ENCODE measurements at places on chromosomes 4 and X.

- DNase-seq = no peak
Observed at GRCh38 chrX:118215346-118215745, 98.7 kb upstream of the KLHL13 start.

DNA sequence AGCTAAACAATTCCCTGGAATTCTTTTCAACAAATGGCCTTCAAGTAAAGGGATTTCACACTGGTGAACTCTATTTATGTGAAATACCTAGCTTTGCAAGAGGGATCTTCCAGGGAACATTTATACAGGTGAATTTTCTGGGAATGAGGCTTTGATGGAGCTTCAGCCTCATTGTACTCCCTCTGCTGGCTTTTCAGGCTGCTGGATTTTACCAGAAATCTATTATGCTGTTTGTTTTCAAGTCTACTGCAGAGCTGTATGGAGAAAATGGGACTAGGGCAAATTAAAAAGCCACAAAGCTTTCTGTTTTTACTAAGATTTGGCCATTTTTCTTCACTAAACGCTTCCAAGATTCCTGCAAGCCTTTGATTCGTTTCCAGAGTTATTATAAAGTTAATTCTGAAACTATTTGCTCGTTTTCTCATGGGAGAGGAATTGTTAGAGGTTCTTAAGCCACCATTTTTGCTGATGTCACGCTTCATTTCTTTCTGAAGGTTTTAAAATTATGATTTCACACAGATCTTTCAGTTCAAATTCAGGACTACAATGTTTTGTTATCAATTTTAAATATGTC, 31.6 kb downstream of the KDM6A start:
- no peak for DNase-seq

DNA sequence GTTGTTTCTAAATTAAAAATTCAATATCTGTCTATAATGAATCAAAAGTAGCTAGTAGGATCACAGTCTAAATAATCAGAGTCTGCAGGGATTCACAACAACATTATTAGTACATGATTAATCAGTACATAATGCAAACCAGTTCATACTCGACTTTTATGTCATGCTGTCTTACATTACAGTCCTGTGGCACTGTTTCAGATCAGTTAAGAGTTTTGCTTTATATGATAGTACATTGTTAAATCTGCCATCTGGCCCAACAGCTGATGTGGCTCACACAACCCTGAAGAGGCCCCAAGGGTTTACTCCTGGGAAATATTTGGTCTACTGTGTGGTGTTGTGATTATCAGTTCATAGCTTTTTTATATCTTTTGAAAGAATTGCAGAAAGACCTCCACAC, 247.1 kb upstream of the ETNPPL start:
- no peak for DNase-seq

GRCh38 chr4:82753725-82754410, 44.7 kb downstream of the SCD5 start:
- peak; percentile 29 for DNase-seq

GRCh38 chr4:10697086-10697485, 12.5 kb upstream of the CLNK start:
- DNase-seq = peak; percentile 64

DNA sequence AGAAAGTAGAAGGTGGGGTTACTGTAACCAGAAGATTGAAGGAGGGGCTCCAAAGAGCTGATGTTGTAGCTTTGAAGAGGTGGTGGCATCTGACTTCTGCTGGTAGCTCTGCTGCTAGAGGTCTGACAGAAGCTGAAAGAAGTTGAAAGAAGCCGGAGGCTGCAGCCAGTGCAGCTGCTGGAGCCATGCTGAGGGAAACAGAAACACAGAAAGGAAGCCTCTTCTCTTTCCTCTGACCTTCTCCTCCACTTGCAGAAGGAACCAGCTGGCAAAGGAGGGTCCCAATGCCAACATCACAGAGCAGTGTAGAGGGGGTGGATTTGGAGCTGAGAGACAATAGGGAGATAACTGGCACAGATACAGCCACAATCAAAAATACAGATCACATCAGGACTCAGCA, 89.3 kb upstream of the HHIP start:
- DNase-seq = no peak

DNA sequence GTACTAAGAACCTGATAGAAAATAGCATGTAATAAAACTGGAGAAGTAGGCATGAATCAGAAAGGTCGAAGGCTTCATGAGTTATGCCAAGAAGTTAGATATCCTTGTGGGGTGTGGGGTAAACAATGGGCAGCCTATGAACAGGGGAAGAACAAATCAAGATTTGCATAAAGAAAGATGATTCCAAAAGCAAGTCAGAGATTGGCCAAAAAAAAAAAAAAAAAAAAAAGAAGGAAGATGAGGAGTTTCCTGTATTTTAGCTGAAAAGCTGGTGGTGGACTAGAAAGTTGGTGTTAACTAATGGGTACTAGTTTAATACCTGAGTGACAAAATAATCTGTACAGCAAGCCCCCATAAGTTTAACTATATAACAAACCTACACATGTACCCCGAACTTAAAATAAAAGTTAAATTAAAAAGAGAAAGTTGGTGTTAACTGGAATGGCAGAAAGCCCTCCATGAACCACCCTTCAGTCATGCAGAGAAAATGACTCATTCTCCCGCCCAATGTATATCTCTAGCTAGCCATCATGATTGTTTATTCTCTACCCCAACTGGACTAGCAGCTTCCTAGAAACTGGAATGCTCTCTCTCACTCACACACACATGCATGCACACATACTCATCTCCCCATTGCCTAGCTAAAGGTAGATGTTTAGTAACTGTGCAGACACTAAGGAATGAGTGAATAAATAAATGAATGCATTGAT, 41.7 kb downstream of the ATP11C start:
- DNase-seq = no peak

GRCh38 chr4:123198706-123199105, 197.9 kb upstream of the SPRY1 start:
- DNase-seq = no peak

DNA sequence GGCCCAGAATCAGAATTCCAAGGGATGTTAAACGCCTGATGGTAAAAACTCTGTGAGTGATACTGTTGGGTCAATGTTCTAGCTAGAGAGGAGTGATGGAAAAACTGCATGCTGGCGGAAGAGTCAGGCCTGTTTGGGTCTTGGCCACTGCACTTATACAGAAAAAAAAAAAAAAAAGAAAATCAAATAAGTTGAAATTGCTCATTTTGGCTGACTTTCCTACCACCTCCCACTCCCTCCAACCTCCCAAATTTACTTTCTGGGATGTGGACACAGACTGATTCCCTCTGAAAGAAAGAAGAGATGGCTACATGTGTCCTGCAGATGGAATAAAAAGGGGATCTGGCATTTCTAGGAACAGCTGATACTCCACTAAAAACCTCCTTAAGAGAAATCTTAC, 234.1 kb upstream of the GIMD1 start:
- no peak for DNase-seq

DNA sequence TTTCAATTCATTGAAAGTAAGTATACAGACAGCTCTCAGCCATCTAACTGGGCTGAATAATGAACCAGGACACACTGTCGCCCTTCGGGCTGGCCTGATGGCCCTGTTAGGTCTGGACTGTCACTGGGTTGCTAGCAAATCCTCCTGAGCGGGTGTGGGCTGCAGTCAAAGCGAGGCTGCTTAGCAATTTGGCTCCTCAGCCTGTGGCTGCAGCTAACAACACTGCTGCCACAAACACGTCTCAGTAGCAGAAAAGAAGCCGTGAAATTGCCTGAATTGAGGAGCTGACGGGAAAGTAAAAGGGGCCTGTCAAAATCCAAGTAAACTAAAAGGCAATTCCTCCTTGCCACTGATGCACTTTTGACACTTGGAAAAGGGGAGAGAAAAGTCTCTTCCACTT, 72.8 kb downstream of the SMIM20 start:
- no peak for DNase-seq

- DNase-seq = no peak
Observed at GRCh38 chr4:88040707-88041106, 33.3 kb downstream of the PKD2 start.

DNA sequence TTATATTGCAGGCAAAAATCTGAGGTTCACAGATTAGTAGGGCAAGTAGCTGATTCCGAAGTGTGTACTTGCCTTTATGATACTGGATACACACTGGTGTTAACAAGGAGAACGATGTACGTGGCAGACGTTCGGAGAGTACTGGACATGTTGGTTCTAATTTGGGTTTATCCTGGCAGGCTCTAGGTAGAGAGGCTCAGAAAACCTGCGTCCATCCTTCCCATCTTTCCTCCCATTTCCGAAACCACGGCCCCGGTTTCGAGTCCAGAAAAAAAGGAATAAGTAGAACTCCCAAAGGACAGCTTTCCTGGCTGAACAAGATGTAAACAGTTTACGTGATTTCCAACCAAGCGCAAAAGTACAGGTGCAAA, 351 bp upstream of the SLC30A9 start:
- no peak for DNase-seq

- DNase-seq = no peak
Observed at GRCh38 chr4:154982187-154983047, 201.3 kb downstream of the RBM46 start.

DNA sequence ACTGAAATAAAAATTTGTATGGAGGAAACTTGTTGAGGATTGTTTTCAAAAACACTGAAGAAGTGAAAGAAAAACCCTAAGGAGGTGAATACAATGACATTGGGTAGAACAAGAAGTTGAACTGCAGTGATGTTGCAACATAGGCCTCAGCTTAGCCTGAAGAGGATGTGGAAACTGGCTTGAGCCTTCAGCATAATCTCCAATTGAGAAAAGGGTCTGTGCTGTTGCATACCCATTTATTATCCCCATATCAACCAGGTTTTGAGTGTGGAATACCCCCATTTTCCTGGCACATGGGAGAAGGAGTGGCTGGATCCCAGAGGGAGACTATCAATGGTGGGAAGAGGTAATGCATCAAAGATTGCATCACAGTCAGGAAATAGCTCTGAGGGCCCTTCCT, 695.0 kb upstream of the HS3ST1 start:
- DNase-seq = no peak

DNA sequence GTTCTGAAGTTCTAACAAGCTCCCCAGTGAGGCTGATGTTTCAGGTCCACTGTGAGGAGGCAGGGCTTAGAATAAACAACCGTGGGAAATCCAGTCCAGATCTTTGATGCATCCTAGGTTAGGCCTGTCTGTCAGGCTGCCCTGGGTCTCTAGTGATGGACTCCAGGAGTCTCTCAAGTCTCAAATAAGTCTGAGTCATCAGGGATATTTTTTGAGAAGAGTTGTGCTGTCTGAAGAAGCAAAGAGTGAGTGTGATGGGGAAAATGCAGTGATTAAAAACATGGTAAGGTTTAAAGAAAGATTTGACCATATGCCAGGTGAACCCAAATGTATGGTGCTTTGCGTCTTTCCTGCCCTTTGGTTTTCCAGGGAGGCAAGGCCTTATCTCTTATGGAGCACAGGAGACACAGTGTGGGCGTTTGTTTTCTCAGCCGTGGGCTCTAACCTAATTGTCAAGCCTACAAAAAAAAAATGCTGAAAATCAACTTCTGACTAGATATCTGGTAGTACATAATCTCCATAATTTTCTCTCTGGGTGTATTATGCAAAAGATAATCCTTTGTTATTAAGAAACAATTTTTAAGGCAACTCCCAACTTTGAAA, 100.7 kb downstream of the PTTG2 start:
- DNase-seq = no peak

- no peak for DNase-seq
Observed at GRCh38 chr4:88605736-88606135, 13.5 kb downstream of the HERC3 start.

- DNase-seq = no peak
Observed at GRCh38 chr4:184402740-184403383, 71.5 kb downstream of the IRF2 start.

GRCh38 chr4:48898733-48899431, 7.7 kb downstream of the OCIAD2 start:
- DNase-seq = no peak

DNA sequence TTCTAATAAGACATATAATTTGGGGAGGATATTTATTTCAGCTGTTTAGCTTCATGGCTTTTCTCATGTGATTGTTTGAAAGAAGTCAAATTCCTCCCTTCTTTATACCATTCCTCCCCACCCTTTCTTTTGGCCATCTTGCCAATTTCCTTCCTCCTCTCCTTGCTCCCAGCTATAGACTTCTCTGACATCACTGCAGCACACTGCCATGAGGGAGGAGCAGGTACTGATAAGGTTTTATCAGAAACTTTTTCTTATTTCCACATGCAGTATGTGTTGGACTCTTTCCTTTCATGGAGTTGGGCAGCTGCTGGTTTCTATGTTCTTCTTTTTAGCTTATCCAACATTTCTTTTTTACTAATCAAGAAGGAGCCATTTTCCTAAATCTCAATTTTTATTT, 481.7 kb upstream of the NR3C2 start:
- no peak for DNase-seq

GRCh38 chrX:40537310-40537709, 43.5 kb upstream of the ATP6AP2 start:
- no peak for DNase-seq

DNA sequence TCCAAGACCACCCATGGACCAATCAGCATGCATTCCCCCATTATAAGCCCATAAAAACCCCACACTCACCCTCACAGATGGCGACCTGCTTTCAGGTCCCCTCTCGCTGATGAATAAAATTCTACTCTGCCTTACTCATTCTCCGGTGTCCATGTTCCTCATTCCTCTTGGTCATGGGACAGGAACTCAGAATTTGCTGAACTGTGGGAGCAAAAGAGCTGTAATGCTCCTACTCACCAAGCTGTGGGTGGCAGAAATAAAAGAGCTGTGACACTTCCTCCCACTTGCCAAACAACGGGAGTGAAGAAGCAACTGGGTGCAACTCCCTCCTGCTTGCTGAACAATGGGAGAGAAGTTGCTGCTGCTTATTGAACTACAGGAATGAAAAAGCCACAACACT, 168.5 kb upstream of the PCDH18 start:
- DNase-seq = no peak

DNA sequence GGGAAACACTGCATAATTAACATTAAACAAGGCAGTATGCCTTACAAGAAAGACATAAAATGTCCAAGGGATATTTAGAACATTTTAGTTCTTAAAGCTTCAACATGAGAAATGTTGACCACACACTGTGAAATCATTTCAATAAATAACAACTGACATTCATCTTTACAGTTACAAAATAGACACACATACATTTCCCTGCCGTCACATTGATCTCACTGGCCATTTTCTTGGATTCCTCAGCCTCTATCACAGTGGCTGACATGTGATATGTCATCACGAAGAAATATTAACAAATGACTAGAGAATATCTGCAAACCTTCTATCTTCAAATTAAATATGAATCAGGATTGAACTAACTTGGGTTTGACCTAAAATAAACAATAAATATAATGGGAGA, 1.9 kb downstream of the CXCL2 start:
- DNase-seq = no peak

- no peak for DNase-seq
Observed at GRCh38 chrX:150161193-150161592, 201.9 kb upstream of the MAMLD1 start.
